ENCODE measurements at places on chromosomes 7 and 10.

- DNase-seq: no peak
Measured at GRCh38 chr7:36994456-36995112, 270.3 kb upstream of the AOAH start.

GRCh38 chr7:7449055-7449454 is 86.6 kb downstream of the COL28A1 start:
- DNase-seq: no peak

DNA sequence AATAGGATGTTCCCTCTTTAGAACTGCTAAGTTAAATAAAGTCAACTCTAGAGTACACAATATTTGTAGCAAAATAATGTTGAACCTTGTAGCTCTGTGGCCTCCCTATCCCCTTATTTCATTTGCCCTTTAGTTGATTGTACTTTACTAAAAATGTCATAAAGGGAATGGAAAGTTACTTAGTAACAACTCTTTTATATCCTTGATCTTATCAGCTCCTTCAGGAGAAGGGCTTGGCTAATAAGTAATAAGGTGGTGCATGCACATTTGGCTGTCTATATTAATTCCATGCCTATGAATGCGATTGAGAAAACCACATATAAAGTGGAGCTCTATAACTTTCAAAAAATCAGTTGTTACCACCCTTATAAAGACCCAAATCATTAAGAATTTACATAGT is 41.5 kb upstream of the GATA3 start:
- no peak for DNase-seq

- DNase-seq: no peak
Measured at GRCh38 chr10:103793429-103793828, 61.9 kb downstream of the SH3PXD2A start.

DNA sequence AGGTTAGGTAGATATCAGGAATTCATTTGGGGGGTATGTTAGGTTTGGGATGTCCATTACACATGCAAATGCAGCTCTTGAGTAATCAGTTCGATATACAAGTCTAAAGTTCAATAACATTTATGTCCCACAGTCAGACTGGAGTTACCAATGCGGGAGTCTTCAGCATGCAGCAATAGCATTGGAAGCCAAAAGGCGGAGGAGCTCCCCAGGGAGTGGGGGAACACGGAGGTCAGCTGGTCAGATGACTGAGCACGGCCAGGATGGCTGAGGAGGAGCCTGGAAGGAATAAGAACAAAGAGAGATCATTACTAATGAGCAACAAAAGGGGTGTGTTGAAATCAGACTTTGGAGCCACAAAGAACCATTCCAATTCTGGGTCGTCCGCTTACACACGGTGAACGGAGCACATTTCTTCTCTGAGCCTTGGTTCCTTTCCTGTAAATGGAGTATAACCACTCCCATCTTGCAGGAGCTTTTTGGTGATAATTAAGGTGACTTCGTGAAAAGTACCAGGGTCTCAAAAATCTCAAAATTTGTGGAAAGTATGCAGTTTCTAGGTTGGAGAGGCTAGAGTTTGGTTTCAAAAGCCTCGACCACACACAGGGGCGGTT is 478 bp upstream of the ZNF22 start:
- DNase-seq: no peak

- DNase-seq: no peak
Measured at GRCh38 chr7:98284335-98285036, 3.0 kb downstream of the BRI3 start.

- no peak for DNase-seq
Measured at GRCh38 chr10:4635388-4635787, 190.6 kb upstream of the AKR1E2 start.

GRCh38 chr7:25600262-25600920 is 372.1 kb upstream of the NPVF start:
- DNase-seq: no peak

DNA sequence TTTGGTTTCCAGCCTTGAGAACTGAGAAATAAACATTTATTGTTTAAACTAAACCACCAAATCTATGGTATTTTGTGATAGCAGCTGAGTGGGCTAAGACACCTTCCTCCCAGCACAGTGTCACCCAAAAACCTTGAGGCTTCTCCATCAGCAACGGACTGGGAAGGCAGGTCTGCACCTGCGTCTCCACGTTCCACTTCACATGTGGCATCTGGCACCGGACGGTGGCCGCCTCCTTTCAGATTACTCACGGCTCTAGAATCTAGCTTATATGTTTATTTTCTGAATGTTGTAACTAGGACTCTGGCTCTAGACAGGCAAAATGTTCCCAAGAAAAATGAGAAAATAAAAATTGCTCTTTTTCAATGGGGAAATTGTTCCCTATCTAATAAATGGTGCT is 201.0 kb downstream of the ADARB2 start:
- no peak for DNase-seq

GRCh38 chr7:23067271-23067670 is 38.3 kb upstream of the KLHL7 start:
- no peak for DNase-seq

DNA sequence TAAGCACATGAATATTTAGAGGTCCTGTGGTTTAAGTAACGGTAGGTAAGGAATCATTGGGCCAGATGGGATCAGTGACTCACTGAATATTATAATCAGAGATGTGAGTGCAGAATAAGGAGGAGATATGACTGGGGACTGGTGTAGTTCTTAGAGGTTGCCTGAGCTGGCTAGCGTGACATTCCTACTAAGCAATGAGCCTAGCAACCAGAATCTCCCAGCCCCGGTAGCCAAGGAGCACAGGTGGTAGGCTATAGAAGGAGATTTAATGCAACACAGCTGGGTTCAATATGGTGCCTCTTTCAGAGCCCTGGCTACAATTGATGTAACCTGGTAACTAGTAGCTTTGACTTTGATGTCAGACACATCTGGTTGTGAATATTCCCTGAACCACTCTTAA is 641.6 kb downstream of the AUTS2 start:
- no peak for DNase-seq

DNA sequence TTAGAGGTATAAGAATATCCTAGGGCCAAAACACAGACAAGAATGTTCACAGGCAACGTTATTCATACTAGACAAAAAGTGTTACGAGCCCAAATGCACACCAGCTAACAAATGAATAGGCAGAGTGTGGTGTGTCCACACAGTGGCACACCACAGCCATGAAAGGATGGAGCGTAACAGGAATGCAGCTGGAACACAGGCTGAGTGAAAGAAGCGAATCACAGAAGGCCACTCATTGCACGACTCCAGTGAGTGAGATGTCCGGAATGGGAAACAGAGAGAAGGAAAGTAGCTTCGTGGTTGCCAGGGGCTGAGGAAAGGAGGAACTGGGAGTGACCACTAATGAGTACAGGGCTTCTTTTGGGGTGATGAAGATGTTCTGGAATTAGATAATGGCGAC is 198.8 kb downstream of the TNS3 start:
- DNase-seq: no peak

- DNase-seq: no peak
Measured at GRCh38 chr10:73915206-73915851, 4.4 kb downstream of the PLAU start.

GRCh38 chr7:25069900-25070443 is 55.1 kb downstream of the CYCS start:
- DNase-seq: peak; percentile 11

DNA sequence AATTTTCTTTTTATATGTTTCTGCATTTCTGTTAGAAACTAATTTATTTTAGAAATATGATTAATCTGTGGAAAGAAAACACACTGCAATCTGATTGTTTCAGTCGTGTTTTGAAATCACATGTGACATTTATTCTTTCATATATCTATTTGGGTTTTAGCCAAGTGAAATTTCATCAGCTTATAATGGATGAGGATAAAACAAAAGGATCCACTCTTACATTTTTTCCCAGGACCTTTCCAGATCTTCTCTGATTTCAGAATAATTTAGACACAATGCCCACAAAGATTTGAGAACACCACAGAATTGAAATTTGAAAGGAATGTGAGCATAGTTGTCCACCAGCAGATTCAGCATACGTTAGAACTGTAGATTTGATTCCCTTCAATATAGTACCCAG is 29.1 kb downstream of the CBLL1 start:
- DNase-seq: no peak

All from stimulated activated CD4-positive, alpha-beta T cell treated with anti-CD3 and anti-CD28 coated beads, Interleukin-4, amount 100 ng/mL, for 48 hours (primary cell).